ENCODE measurements at places on chromosomes 5 and 9.

DNA sequence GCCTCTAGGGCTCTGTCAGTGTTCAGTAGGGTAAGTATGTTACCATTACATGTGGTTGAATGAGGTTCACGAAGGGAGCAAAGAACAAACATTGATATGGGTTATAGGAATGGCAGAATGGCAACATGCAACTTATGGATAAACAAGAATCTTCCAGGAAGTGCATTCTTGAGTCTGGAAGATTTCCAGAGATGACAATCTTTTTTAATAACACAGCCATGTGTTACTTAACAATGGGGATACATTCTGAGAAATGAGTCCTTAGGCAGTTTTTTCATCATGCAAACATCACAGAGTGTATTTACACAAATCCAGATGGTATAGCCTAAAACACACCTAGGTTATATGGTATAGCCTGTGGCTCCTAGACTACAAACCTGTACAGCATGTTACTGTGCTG, 9.1 kb upstream of the SLC28A3 start:
- DNase-seq = no peak

DNA sequence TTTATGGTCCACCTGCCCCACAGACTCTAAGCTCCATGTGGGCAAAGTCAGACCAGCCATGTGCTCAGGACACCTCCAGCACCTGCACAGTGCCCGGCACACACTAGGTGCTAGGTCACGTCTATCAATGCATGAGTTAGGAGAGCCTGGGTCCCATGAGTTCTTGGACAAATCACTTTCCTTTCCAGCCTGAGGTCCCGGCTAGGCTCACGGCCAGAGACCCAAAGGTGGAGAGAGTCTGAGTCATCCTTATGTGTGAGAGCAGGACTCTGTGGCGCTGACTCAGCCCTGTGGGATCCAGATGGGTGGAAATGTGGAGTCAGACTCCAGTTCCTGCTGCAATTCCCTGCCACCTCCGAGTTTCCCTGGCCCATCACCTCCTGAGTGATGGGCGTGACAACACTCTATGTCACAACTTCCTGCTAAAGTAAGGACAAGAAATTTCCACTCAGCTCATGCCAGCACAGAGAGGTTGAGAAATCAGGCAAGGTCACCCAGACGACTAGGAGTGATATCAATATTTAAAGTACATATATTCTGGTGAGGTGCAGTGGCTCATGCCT, 2.5 kb upstream of the ST6GALNAC4 start:
- DNase-seq = peak; percentile 98

GRCh38 chr5:168683247-168683926, 104.2 kb upstream of the PANK3 start:
- DNase-seq = no peak

DNA sequence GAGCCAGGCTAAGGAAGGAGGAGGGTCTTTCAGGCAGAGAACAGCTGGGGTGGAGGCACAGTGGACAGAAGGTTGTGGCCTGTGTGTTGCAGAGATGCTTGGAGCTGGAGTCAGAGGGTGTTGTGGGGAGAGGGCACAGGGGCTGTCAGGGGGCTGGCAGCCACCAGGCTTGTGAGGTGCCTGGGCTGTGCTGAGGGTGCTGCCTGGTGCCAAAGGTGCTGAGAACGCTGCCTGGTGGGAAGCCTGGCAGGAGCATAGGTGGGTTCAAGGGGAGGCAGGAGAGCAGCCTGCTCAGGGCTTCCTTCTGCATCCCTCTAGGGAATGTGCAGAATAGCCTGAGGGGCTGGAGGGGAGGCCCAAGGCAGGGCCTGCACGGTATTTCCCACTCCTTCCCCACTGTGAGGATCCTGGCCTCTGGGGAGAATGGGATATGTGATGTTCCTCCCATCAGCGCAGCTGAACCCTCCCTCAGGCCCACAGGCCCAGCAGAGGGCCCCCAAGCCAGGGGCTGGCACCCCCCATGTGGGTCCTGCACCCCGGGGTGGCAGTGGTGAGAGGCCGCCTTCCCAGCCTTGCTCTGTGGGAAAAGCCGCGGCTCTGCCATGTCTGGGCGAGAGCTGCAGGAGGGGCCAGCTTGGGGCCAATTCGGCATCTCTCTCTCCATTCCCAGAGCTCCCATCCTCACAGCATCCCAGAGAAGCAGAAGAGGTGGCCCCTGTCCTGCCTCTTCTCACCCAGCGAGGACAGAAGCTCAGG, 76.3 kb downstream of the CACNA1B start:
- no peak for DNase-seq

- no peak for DNase-seq
Measured at GRCh38 chr5:150116667-150117400, 30.5 kb upstream of the CSF1R start.

- no peak for DNase-seq
Measured at GRCh38 chr5:102532123-102532522, 33.3 kb upstream of the SLCO6A1 start.

- no peak for DNase-seq
Measured at GRCh38 chr9:92345582-92345981, 19.8 kb downstream of the CENPP start.

DNA sequence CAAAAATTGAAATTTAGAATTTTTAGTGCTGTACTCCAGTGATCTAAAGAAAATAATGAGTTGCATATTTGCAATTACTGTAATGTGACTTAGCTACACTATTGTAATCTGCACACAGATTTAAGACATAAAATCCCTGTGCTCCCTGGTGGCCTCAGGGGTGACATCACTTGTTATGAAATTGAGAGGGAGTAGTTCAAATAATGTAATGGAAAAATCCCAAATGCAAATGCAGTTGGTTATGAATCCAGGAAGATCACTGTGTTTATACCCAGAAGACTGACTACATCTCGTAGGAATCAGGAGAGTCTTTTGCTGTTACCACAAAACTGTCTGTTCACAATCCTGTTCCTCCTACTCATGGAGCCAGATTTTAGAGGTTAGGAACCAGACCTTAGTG, 178.7 kb upstream of the FBXL17 start:
- DNase-seq = no peak

DNA sequence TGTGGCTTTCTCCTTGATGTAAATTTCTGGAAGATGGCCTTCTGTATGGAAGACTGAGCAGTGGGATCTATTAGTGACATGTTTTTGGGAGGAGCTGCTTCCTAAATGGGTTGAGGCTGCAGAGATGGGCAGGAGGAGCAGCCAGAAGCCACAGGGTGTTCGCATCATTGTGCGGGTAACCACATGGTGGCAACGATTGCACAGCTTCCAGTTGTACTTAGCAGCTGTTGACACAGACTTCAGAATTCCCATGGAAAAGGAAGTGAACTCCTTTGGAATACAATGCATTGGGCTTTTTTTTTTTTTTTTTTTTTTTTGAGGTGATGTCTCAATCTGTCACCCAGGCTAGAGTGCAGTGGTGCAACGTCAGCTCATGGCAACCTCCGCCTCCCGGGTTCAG, 297.3 kb downstream of the NR3C1 start:
- DNase-seq = no peak
